ENCODE measurements at places on chromosomes 3 and 15.

DNA sequence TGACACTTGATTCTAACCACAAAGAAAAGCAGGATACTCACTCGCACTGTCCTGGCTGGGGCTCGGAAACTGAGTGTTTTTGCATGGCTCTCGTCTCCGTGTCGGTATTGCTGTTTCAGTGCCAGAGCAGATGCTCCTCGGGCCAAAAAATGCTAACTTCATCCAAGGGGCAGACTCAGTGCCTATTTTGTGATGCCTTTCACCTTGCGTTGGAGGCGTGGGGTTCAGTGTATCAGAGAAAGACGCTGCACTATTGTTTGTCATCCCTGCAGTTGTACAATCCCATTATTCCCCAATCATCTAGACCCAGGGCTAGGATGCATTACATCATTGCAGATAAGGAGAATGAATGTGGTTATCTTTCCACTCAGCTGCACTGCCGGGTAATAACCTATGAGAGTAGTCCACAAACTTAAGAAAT, 1.4 kb downstream of the CACNA2D3 start:
- no peak for DNase-seq

DNA sequence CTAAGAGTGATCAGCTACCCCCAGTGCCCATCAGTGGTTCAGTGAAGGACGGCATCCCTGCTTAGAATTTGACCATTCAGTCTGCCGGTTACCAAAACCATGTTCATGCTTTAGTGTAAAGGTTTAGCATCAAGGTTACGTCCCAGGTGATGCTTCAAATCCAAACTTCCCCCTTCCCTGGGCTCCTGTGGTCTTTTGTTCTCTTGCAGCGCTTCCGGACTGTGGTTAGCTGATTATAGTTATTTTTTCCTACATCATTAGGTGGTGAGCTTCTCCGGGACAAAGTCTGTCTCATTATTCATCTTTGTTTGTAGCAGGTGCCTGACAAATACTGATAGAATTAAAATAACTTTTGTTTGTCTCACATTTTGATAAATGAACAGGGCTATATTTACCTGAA, 28.3 kb upstream of the MYZAP start:
- no peak for DNase-seq

DNA sequence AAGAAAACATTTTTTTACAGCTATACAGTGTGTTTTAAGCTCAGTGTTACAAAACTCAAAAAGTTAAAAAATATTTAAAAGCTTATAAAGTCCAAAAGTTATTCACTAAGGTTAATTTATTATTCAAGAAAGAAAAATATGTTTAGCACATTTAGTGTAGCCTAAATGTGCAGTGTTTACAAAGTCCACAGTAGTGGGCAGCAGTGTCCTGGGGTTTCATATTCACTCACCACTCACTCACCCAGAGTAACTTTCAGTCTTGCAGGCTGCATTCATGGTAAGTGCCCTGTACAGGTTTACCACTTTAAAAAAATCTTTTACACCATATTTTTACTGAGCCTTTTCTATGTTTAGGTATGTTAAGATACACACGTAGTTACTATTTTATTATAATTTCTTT, 300.2 kb upstream of the TRIM42 start:
- no peak for DNase-seq

DNA sequence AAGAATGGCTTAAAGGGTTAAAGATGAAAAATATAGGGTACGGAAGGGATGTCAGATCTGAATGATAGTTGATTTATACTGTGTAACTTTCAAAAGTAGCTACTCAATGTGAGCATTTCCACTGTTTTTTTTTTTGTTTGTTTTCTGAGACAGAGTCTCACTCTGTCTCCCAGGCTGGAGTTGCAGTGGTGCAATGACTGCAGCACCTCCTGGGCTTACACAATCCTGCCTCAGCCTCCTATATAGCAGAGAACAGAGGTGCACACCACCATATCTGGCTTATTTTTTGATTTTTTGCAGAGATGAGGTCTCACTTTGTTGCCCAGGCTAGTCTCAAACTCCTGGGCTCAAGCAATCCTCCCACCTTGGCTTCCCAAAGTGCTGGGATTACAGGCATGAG, 9.9 kb upstream of the PXK start:
- DNase-seq = no peak

- DNase-seq = no peak
Measured at GRCh38 chr3:56818156-56818985, 16.6 kb upstream of the ARHGEF3 start.

GRCh38 chr3:122793568-122794416, at the start of gene HSPBAP1:
TSS of gene HSPBAP1 (minus strand) at chr3:122793831. CDS start at chr3:122793680, 151 bp downstream.
- DNase-seq = peak; percentile 84

DNA sequence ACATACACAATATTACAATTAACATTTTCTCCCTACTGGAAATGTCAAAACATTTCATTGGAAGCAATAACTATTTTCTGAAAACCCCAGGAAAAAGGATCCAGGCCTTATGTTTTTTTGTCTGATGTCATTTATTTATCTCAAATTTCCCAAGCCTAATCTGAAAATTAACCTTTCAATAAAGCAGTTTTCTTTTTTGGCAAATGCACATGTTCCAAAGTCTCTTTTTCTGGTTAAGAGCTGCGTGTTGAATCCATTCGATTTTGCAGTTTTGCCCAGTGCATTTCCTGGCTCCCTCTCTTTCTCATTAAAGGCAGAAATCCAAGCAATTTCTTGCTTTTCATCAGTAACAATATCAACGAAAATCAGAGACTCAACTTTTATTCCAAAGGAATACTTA, 222.3 kb downstream of the NR1D2 start:
- DNase-seq = no peak

DNA sequence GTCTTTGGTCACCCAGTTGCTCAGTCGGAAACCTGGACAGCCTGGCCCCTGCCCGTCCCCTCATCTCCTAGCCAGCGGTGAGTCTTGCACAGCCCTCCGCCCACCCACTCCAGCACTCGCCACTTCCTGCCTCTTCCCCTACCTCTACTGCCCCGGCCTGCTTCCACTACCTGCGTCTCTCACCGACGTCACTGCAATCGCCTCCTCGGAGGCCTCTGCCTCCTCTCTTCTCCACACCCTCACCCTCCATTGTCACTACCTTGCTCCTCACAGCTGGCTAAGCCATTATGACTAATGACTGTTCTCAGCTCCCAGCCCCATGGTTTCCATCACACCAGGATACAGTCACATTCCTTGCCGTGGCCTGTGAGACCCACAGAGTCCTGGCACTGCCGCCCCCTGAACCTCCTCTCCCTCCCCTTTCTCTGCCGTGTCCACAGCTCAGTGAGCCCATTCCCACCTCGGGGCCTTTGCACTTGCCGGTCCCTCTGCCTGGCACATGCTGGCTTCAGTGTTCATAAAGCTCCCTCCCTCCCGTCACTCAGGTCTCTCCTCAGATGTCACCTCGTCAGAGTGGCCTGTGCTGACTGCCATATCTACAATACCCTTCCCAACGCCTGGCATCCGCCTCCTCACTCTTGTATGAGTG, 104.8 kb downstream of the FBLN2 start:
- DNase-seq = no peak

- DNase-seq = no peak
Measured at GRCh38 chr3:58029842-58030584, 21.8 kb downstream of the FLNB start.

Data from AG10803 (cell line).